T1000 (cell line): ENCODE measurements at places on chromosomes 12 and 14.

DNA sequence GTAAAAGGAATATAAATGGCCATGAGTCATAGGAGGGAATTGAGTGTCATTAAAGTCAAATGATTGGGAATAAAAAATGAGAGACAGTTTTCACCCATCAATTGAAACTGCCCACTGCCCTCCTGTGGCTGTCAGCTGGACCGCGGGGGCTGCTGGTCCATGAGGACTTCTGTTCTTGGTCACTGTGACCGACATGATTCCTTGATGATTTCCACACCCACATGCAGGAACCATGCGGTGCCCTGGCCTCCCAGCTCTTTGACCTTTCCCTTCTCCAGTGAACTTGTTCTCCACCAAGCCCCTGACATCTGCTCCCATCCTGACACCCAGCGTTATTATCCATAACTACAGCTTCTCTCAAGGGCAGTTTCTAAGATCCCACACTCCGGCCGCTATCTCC is 48.4 kb downstream of the C12orf75 start:
- no peak for DNase-seq

DNA sequence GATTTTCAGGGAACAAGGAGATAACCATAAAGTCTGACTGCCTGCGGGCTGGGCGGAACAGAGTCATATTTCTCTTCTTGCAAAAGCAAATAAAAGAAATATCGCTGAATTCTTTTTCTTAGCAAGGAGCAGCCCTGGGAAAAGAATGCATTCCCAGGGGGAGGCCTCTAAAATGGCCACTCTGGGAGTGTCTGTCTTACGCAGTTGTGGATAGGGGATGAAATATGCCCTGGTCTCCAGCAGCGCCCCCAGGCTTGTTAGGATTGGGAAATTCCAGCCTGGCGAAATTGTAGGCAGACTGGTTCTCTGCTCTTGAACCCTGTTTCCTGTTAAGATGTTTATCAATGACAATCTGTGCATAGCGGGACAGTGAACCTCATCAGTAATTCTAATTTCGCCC is 40.5 kb downstream of the PCNX1 start:
- no peak for DNase-seq

GRCh38 chr14:102234331-102235264 is 70.4 kb downstream of the MOK start:
- DNase-seq: no peak

DNA sequence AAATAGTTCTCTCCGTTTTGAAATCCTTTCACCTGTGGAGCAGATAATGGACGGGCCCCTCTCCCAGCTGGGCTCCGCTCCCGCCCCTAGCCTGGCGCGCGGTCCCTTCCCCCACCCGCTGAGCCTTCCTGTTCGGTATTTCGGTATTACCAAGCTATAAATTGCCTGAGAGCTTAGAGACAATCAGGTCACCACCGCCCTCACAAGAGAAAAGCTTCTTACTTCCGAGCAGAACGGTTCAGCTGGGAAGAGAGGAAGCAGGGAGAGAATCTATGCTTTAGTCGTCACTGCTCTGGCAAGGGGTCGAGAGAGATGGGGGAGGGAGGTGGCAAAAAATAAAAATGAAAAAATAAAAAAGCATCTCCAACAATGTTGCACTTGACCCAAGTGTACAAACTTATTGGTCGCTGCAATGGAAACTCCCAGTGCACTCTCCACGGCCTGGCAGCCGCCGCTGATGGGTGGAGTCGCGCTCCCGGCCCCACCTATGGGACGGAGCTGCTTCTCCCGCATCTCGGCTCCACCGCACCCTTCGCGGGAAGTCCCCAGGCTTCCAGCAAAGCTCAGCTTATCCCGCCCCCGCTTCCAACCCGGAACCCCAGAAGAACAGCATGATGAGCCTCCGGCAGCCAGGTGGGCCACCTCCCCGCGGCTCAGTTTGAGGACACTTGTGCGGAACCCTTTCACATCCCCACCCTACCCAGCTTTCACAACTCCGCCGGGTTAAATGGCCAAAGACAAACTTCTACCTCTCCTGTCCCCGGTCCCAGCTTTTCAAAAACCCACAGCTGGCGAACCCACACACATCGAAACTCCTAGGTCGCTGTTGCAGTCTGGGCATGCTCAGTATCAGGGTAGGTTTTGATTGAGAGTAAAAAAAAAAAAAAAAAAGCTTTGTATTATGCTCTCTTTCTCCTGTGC is 832 bp upstream of the SYT1 start:
- DNase-seq: peak; percentile 27

DNA sequence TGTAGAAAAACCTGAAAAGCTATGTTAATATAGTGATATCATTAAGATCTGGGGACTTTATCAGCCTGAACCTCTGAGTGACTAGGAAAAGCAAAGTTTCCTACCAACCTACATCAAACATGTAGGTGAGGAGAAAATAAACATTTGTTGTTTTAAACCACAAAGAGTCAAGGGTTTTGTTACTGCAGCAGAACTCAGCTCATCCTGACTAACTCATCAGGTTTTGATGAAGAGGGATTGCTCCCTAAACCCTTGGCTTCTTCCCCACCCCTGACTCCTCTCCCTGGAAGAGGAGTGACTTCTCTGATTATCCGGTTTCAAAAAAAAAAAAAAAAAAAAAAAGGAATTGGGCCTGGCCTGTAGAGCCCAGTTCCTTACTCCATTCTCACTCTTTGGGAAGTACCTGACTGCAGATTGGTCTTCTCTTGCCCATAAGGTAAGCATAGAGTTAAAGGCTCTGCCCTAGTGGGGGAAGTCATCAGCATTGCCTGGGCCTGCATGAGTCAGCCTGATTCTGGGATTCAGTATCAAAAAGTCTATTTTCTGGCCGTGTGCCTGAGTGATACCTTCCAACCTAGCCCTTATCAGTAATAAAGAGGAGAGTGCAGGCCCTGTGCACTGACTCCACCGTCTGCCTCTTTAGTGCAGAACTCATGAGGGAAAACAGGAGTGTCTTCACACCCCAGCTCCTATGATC is 16.9 kb downstream of the BDKRB1 start:
- DNase-seq: no peak

DNA sequence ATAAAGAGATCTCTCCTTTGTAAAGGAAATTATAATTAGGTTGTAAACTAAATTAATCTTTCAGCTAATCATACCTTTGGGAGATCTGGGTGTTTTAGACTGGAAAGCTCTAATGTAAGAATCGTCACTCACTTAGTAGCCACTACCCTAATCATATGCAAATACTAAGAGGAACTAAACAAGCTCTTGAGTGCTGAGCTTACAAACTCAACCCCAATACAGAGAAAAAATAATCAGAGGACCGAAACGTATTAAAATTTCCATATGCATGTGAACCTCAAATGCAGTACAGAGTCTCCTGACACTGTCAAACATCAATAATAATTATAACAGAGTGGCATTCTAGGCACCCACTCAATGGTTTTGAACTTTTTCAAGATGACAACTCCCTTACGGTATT is 235.3 kb upstream of the FOXN3 start:
- DNase-seq: no peak

DNA sequence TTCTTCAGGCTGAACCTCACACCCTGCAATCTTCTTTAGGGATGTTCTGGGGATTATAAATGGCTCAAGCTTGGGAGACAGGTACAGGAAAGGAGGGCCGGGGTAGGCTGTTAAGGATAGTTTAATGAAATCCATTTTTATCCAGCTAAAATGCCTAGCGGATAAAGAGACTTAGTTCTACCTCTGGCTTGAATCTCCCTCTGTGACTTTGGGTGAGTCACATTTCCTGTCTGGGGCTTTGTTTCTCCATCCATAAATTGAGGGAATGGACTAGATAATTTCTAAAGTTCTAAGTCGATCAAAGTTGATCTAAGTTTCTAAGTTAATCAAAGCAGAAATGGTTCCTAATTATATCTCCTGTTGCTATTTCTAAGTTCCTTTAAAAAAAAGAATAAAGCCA is 319.6 kb upstream of the E2F7 start:
- DNase-seq: no peak

DNA sequence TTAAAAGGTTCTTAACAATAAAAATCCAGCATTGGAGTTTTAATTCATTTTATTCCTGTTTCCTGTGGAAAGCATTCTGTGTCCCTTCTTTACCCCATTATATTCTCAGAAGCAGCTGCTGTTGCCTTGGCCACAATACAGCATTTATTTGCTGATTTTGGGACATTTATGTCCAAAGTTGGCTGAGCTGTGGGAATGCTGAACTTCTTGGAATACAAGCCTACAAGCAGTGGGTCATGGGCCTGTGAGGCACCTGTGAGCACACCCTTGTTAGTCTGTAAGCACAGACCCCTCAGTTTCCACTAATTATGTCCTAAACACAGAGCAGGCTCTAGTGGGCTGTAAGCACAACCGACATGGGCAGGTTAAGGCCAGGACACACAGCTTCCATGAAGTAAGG is 122.2 kb upstream of the IGF1 start:
- DNase-seq: no peak

DNA sequence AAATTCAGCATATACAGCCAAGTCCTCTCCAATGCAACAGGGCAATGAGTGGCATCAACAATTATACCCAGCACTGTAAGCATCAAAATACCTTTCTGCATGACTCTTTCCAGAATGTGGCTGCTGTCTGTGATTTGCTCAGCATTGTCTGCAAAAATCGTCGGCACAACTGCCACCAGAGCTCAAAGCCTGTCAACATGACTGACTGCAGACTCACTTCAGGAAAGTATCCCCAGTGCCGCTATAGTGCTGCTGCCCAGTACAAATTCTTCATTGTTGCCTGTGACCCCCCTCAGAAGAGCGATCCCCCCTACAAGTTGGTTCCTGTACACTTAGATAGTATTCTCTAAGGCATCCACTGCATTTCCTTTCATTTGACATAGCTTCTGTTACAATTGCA is 735 bp downstream of the RNASE6 start:
- no peak for DNase-seq

DNA sequence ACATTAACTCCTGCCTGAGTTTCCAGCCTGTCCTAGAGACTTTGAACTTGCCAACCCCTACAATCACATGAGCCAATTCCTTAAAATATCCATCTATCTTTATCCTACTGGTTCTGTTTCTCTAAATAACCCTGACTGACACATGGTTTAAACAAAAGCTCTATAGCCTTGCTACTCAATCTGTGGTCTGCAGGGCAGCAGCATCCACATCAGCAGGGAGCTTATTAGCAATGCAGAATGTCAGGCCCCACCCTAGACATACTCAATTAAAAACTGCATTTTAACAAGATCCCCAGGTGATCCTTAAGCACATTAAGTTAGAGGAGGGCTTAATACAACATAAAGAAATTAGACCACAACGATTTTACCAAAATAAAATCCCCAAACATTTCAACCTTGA is 108.3 kb upstream of the CPSF6 start:
- no peak for DNase-seq

DNA sequence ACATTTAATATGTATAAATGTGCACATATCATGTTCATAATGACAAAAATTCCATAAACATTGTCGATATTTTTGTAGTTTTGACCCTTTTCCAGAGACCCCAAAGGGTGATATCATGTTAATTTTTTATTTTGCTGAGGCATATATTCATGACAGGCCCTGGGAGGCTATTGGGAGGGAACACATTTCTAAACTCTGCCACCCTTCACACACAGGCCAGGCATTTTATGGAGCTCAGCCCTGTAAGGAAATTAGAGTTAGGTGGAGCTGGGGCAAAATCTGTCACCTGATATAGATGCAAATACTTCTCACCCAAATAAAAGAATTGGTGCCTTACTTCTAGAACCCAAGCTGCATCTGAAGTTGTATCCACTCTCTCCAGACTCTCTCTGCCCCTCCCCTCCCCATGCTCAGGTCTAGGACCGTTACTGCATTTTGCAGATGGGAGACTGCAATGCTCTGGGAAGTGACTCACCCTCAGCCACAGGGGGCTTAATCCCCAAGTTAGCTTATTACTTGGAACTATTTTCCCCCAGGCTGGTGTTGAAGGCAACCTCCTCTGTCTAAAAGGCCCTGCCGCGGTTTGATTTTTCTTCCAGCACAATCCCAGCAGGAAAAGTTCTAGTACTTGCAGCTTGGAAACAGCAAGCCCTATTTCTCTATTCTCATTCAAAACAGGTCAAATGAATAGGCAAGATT is 238.9 kb downstream of the EMP1 start:
- peak; percentile 16 for DNase-seq

- no peak for DNase-seq
Observed at GRCh38 chr14:52399921-52400595, 85.9 kb downstream of the PTGER2 start.

DNA sequence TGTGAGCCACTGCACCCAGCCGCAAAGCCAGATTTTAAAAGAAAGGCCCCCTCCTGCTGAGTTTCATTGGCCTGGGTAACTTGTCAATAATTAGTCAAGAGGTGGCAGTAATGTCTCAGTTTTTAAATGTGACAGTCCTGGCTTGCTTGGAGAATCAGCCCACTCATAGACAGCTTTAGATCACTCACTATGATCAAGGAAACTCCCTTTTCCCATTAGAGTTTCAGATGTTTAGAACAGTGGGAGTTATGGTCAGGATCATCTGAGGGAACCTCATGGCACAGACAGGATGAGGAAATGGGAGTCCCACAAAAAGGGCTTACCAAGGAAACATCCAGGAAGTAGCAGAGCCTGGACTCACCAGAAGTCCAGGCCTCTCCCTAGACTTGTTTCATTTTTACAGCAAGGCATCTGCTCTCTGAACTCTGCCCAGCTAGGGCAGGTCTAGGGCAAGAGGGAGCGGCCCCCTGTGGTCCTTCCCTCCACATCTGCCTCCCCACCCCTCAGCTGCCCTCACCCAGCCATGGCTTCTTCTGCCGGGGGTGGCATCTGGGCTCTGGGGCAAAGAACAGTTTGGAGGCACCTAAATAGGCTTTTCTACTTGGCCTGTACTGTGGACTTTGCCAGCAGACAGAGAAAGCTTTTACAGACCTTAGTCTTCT is 11.2 kb downstream of the BCL2L14 start:
- DNase-seq: no peak

DNA sequence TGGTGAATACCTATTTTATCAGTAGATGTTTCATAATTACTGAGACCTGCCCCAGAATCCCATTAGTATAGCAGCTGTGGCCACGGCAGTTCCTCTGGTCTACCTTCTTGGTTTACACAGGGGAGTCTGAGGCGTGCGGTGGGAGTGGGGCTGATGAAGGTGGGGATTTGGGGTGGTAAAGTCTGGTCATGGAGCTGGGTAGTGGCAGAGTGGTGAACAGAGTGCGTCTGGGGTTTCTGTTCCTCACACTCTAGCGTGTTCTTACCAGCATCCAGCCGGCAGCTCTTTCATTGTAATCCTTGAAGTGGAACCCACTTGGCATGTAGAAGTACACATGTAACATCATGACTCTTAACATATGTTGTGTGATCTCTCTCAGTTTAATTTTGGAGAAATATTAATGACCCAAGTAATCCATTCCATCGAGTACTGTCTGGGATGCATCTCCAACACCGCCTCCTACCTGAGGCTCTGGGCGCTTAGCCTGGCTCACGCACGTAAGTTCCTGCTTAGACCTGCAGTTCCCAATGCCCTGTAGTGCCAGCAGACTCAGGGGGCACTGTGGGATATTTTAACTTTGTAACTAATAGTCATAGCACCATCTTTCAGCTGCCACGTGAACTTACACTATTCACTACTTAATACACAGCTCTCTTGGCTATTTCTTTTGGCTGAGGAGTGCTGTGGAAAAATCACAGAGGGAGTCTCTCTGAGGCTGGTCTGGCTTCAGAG is 7.9 kb upstream of the DNAH10 start:
- no peak for DNase-seq
